ENCODE measurements at places on chromosomes 1 and 21.

DNA sequence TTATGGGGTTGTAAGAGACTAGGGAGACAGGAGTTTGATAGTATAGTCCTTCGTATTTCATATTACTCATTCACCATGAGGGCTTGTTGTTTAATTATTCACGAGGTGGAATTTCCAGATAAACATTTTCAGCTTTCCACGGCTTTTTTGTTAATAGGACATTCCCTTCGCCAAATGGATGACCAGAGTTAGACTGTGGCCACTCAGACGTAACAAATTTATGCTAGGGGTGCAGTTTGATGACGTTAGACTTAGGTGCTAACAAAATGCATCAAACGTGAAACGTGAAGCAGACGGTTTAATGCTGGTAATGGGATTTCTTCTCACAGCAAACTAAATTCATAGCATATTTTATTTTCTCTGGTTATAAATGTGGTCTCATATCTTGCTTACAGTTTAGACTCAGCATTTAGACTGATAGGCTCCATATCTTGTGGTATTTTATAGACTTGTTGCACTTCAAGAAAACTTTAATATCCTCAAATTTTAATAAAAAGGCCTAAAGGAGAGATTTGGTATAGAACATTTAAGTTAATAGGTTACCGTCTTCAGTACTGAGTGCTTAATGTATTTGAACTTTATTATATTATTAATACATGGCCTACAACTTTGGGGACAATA, 2.3 kb downstream of the DHX9 start:
- peak overlapping the region; percentile 97 for H3K27ac ChIP-seq
- H3K27me3 ChIP-seq: no peaks in the 10 kb centered on the region
- H3K4me3 ChIP-seq: peak overlapping the region; percentile 98

- no peak overlapping the region for H3K27ac ChIP-seq
- no peaks in the 10 kb centered on the region for H3K36me3 ChIP-seq
- no peak overlapping the region for H3K4me3 ChIP-seq
- peaks cover 32% of the 10 kb centered on the region for H3K27me3 ChIP-seq
- no peak for DNase-seq
These were observed 52.8 kb downstream of the IGSF21 start for GRCh38 chr1:18160290-18160942.

DNA sequence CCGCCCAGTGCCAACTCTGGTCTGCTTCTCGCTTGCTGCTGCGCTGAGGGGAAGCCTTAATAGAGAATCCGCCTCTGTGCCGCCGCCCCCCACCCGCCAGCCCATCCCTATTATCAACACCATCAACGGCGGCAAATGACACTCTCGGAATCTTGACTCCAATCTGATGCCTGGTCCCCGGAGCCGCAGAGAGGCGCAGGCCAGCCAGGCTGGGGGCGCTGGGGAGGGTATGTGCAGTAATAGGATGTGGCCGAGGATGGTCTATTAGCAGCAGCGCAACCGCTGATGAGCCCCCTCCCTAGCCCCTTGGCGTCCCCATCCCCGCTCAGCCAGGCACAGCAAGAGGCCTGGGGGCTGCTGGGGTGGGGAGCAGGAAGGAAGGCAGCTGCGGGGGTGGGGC, 15.1 kb upstream of the DMBX1 start:
- no peak overlapping the region for H3K4me3 ChIP-seq
- no peak overlapping the region for H3K27ac ChIP-seq
- no peaks in the 10 kb centered on the region for H3K4me1 ChIP-seq

DNA sequence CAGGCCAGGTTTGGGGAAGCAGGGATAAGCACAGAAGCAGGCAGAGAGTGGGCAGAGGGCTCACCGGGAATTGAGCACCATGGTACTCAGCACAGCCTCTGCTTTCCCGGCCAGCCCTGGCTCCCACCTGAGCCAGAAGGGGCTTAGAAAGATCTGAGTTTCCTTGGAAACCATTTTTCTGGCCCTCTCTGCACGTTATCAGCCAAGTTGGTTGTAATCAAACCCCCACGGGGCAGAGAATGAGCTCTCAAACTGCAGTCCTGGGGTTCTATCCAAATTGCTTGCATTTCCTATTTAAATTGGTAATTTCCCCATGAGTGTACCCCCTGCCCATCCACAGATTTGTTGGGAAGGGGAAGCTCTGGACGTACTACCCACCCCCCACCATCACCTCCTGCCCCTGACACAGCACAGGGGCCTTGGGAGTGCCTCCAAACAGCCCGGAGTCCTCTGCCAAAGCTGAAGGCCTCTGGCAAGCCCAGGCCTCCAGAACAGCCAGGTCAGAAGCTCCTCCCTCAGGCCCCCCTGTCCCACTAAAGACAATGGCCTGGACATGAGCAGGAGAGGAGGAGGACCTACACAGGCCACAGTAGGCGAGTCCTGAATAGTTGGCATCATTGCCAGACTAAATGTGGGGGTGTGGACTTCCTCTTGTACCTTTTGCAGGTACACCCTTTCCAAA, 42.7 kb upstream of the GJB5 start:
- H3K27ac ChIP-seq: no peak overlapping the region
- H3K27me3 ChIP-seq: peaks cover 42% of the 10 kb centered on the region
- H3K4me3 ChIP-seq: no peak overlapping the region
- DNase-seq: no peak

DNA sequence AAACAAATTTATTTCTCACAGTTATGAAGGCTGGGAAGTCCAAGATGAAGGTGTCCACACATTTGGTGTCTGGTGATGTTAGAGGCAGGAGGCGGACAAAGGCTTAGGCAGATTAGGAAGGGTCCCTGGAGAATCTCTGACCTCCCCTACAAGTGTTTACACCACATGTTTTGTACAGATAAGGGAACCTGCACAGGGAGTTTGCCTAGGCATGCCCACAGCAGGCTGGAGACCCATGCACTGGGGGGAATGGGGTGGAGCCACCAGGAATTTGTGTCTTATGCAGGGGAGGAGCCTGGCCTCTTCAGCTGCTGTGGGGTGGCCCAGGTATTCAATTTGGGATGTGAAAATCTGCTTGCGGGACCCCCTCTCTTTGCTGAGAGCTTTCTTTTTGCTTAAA, 131.3 kb downstream of the PATJ start:
- no peaks in the 10 kb centered on the region for H3K27me3 ChIP-seq
- peaks cover 32% of the 10 kb centered on the region for H3K36me3 ChIP-seq
- H3K4me3 ChIP-seq: no peak overlapping the region
- no peak for DNase-seq
- peaks cover 4% of the 10 kb centered on the region for H3K4me1 ChIP-seq
- H3K27ac ChIP-seq: peak overlapping the region; percentile 4

DNA sequence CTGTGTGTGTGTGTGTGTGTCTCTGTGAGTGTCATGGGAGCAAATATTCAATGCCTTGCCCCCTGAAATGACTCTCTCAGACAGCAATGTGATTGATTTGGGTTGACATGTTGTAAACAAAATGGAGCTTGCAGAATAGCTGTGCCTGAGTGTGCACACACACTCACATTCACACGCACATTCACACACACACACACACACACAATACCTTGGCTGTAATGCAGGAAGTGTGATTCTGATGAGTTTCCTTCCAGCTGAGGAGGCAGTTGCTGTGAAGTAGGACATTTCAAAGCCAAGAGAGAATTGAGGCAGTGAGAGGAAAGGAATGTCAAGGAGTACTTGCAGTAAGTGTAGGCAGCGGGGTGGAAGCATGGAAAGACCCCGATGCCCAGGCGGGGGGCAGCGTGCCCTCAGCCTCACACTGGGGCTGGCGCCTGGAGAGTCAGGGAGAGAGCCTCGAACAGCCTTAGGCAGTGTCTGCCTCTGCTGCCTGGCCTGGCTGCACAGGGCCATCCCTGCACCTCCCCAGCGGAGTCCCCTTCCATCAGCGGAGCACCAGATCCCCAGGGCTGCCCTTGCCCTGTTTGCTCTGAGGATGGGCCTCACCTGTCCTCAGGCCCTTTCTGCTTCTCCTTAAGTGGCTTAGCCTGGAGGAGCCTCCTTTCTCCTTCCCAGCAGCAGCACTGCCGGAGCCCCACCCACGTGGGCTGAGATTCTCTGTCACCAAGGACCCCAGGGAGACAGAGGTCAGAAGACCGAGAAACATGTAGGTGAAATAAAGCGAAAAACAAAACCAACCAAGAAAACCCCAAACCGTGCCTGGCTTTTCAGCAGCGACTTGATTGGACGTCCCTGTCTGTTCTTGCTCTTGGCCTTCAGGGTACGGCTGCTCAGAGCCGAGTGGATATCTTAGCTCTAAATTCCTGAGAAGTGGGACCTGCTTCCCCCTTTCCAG, 9.2 kb downstream of the VASH2 start:
- peaks cover 34% of the 10 kb centered on the region for H3K36me3 ChIP-seq
- DNase-seq: no peak
- no peak overlapping the region for H3K4me3 ChIP-seq
- no peak overlapping the region for H3K27ac ChIP-seq

GRCh38 chr1:65055747-65056146, 89.4 kb upstream of the JAK1 start:
- H3K27ac ChIP-seq: no peak overlapping the region
- peaks cover 23% of the 10 kb centered on the region for H3K36me3 ChIP-seq
- H3K4me3 ChIP-seq: no peak overlapping the region

- H3K4me3 ChIP-seq: no peak overlapping the region
- no peak for DNase-seq
- H3K4me1 ChIP-seq: peaks cover 18% of the 10 kb centered on the region
- no peak overlapping the region for H3K27ac ChIP-seq
- peaks cover 10% of the 10 kb centered on the region for H3K36me3 ChIP-seq
These were observed 49.7 kb downstream of the LRRC8C start for GRCh38 chr1:89682611-89683010.

- no peak for DNase-seq
- no peaks in the 10 kb centered on the region for H3K36me3 ChIP-seq
- H3K4me1 ChIP-seq: peaks cover 2% of the 10 kb centered on the region
- no peak overlapping the region for H3K4me3 ChIP-seq
- H3K27me3 ChIP-seq: no peaks in the 10 kb centered on the region
- H3K27ac ChIP-seq: no peak overlapping the region
These were observed 15.0 kb upstream of the IFNGR2 start for GRCh38 chr21:33388188-33388587.

GRCh38 chr1:145892486-145893087, 6.9 kb upstream of the ANKRD35 start:
- H3K4me3 ChIP-seq: peak overlapping the region; percentile 71
- peaks cover 3% of the 10 kb centered on the region for H3K27me3 ChIP-seq
- peaks cover 19% of the 10 kb centered on the region for H3K4me1 ChIP-seq
- H3K27ac ChIP-seq: peak overlapping the region; percentile 87

DNA sequence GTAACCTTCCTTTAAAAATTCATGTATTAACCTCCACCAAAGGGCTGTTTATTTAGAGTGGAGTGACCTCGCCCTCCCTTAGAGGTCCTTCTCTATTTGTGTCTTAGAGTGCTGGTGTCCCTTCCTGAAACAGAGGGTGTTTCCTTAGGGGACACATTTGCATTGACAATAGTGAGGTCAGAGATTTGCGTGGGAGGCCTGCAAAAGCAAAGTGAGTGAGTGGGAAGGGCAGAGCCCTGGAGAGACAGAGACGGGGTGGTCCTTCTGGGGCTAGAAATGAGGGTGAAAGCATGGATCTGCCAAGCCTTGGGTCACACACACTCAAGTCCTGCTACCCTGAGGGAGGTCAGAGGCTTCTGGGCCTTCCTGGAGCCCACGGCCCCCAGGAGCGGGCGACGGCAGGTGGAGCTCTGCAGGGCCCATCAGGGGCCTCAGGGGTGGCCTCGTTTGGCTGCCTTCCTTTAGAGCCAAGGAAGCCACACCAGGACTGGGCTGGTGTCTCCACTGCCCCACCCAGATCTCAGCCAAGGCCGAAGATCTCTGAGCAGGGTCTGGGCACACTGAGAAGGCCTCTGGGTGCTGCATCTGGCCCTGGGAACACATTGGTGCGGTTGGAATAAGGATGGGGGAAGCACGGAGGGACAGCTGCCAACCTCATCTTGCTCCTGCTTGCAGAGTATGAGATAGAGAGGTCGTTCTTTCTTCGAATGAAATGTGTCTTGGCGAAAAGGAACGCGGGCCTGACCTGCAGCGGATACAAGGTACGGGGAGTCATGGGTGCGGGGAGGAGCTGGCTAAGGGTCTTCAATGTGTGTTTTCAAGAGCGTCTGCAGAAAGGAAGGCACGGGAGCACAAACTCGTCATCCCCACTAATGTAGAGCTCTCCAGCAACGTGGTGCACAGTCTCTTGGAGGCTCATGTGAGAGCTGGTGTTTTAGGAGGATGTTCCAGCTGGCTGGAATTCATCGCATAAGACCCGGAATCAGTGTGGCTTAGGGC, 23.8 kb downstream of the SIM2 start:
- DNase-seq: no peak
- H3K27me3 ChIP-seq: peaks cover 57% of the 10 kb centered on the region
- no peaks in the 10 kb centered on the region for H3K36me3 ChIP-seq
- no peak overlapping the region for H3K27ac ChIP-seq

DNA sequence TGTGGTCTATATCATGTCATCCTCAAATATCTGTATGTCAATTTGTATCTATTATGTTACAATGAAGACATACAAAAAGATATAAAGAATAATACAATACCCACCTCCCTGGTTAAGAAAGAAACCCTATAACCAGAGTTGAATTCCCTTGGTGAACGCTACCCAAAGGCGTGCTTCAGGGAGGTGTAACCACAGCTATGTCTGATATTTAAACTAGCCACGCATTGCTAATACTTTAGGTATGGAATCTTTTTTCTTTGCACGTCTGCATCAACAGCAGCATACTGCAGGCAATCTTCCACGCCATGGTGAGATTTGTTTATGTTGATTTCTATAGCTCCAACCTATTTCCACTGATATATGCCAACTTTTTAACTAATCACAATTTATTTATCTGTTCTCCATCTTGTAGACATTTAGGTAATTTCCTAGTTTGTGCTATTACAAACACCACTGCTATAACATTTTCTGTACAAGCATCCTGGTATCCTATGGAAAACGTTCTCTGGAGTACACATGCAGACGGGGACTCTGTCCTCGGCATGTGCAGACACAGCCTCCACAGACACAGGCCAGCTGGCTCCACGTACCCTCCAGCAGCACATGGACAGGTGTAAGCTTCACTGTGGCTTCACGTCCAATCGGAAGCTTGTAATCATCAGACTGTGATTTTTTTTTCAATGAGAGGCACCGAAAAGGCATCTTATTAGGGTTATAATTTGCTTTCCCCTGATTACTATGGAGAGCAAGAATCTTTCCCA, 58.5 kb downstream of the HSF2BP start:
- no peaks in the 10 kb centered on the region for H3K36me3 ChIP-seq
- peak overlapping the region; percentile 44 for H3K27ac ChIP-seq
- H3K4me3 ChIP-seq: no peak overlapping the region
- no peaks in the 10 kb centered on the region for H3K27me3 ChIP-seq

DNA sequence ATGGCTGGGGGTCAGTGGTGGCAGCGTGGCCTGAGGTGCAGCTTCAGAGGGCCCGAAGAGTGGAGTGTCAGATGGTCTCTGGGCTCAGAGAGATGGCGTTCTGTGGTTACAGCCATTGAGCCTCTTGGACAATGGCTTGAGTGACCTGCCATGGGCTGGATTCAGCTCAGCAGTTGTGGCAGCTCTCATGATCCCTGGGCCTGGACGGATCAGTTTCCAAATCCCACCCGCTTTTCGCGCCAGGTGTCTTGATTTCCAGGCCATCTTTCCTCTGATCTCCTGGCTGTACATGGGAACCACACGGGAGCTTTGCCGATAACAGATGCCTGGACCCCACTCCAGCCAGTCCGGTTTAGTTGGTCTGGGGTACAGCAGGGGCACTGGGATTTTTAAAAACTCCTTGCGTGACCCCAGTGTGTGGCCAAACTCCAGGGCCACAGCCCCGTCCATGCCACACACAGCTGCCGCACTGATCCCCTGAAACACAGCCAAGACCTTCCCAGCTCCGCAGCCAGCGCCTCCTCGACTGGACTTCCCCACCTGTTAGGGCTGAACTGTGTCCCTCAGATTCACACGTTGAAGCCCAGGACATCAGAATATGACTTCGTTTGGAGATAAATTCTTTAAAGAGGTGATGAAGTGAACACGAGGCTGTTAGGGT, 67.9 kb downstream of the ATP5PO start:
- H3K4me1 ChIP-seq: peaks cover 27% of the 10 kb centered on the region
- H3K36me3 ChIP-seq: no peaks in the 10 kb centered on the region
- no peak overlapping the region for H3K4me3 ChIP-seq
- H3K27me3 ChIP-seq: no peaks in the 10 kb centered on the region
- no peak overlapping the region for H3K27ac ChIP-seq
